Cerebellum (tissue), 4 donors: ENCODE measurements at places on chromosomes 2 and 18.

- DNase-seq: no peak
Measured at GRCh38 chr2:240591226-240591625, 4.7 kb downstream of the CAPN10 start.

DNA sequence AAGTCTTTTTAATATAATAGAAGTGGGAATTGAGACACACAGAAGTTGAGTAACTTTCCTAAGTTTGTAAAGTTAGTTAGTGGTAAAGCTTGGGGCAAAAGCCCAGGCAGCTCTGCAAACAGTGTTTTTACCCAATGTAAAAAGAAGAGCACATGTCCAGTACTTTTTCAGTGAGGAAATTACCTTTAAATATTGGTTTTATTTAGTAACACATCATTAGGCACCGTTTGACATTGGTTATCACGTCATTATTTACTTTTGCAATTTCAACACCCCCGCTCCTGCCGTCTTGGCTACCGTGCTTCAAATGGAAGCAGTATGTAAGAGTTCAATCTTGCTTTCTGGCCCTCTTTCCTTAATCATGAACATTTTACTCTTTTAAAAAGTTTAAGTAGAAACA is 807.9 kb downstream of the EPHA4 start:
- DNase-seq: no peak

DNA sequence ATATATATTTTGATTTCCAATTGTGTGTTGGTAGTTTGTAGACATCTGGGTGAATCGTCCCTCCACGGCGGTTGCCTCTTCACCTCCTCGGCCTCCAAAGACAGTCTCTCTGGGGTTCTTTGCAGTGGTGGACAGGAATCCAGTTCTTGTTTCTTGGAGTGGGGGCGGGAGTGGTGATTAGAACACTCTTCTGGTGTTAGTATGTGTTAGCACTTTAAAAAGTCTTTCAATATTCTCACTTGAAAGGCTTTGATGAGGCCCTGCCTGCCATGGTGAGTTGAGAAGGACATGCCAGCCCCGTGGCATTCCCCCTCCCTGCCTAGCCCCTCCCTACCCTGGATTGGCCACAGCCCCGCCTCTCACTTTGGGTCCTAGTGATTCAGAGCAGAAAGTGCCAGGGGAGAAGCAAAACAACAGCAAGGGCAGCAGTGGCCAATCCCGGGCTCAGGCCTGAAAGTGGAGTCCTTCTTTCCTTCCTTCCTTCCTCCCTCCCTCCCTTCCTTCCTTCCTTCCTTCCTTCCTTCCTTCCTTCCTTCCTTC is 316.8 kb upstream of the HS6ST1 start:
- no peak for DNase-seq

DNA sequence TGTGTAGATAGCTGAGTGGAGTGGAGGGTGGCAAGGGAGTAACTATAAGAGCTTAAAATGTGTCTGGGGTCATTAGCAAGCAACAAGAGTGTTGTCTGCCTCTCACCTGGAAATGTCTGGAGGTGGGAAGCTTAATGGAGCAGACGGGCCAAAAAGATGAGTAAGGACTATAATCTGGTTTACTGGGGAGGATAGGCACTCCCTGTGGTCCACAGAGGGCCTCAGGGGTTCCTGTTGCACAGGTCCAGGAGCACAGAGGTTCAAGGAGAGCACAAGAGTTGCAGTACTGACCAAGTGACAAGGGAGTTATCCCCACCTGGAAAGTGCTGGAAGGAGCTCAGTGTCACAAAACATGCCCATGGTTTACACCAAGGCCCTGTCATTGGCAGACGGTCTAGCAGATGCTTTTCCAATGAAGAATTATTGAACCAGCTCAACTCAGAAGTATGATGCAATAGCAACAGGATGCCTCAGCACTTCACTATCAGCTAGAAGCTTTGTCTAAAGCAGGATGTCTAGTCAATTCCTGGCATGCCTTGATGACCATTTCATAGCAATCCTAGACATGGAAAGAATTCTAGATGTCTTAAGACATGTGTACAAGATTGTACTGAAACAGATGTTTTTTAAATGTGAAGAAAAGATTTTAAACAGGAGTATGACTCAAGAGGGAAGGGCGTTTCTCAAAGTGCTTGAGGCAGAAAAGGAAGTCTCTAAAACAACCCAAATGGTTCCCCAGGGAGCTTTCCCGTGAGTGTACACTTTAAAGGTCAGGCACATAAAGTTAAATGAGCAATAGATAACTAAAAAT is 62.9 kb upstream of the SERPINE2 start:
- DNase-seq: no peak

DNA sequence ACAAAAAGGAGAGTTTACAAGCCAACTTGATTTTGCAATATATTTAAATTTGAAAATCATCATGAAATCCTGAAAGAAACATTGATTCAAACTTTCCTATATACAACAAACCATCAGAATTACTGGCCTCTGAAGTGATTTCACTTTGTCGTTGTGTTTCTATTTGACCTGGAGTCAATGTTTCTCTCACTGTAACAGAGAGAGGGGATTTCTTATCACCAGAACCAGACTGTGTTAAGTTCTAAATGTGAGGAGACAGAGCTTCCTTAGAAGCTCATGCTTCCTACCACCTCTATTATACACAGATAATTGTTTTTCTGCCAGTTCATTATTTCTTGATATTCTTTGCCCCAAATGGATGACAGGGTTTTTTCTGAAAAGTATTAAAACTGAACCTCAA is 245.0 kb upstream of the RND3 start:
- no peak for DNase-seq

GRCh38 chr18:73535189-73535588 is 612.4 kb downstream of the FBXO15 start:
- DNase-seq: no peak

DNA sequence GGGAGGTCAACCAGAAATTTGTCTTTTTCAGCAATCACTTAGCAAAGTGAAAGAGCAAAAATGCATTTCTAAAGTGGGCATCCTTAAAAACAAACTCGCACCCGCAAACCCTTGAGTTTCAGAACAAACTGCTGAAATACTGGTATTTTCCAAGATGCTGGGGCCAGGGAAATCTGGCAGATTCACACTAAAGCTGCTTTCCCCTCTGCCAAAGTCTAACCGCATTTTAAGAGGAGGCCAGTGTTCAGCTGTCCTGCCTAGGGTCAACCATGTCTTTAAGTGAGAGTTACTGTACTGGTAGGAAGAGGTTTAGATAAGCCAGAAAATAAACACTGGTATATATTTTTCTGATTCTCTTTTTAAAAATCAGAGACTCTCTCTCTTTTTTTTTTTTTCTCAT is 55.9 kb downstream of the ACVR1 start:
- DNase-seq: no peak
